RWPE2 (cell line): ENCODE measurements at places on chromosomes 12 and 14.

- DNase-seq = no peak
These were observed 24.1 kb upstream of the SYCP3 start for GRCh38 chr12:101763246-101763931.

- no peak for DNase-seq
These were observed 113.6 kb upstream of the EEA1 start for GRCh38 chr12:93042684-93043083.

- no peak for DNase-seq
These were observed 309.7 kb downstream of the BMP4 start for GRCh38 chr14:53646925-53647324.

DNA sequence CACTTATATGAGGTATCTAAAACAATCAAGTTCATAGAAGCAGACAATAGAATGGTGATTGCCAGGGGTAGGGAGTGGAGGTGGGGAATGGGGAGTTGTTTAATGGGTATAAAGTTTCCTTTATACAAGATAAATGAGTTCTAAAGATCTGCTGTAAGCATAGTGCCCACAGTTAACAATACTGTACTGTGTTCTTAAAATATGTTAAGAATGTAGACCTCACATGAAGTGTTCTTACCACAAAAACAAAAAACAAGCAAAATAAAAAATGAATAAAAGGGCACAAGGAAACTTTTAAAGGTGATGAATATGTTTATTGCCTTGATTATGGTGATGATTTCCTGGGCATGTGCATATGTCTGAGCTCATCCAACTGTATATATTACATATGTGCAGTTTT is 211.8 kb downstream of the MSRB3 start:
- no peak for DNase-seq

GRCh38 chr14:60164712-60165546 is at the start of gene DHRS7:
Gene DHRS7 (minus strand): TSS chr14:60165398. CDS start chr14:60165309, 89 bp downstream.
- DNase-seq = peak; percentile 86

DNA sequence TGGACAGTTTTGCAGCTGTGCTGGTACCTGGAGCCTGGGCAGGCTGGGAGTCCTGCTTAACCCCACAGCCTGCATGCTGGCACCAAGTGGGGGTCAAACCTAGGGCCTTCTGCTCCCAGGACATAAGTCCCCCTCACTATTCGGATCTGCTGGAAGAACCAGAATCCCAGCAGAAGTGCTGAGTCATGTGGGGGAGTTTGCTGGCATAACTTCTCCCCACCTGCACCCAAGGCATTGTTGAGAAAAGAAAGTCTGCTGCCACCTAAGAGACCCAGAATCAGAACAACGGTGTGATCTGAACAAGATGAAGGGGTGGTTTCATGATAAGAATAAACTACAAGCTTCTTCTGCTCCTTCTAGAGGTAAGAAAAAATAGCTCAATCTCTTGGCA is 102.7 kb downstream of the RBM19 start:
- DNase-seq = no peak

DNA sequence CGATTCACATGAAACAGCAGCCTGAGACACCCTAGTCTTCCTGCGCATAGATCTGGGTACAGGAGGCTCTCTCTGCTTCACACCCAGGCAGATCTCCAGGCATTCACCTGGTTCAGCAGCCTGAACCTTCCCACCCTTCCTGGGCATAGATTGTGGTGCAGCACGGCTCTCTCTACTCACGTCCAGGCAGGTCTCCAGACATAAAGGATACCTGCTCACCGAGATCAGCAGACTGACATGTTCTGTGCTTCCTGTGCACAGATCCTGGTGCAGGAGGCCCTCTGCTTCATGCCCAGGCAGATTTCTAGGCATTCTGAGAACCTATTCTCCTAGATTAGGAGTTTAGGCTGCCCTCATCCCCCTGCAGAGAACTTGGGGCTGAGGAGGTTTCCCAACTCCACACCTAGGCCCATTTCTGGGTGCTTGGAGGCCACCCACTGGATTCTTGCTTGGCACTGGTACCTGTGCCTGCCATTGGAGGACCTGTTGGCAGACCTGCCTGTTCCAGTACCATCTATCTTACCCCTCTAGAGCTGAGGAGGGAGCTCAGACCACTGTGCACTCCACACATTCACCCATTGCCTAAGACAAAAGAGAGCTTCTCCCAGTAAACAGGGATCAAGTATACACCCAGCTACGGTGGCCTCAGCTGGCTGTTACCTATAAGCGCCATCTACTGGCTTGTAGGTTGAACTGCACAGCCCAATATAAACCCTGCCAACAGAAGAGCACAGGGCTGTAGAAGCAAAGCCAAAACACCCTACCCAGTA is 28.0 kb upstream of the GARIN6 start:
- DNase-seq = no peak

DNA sequence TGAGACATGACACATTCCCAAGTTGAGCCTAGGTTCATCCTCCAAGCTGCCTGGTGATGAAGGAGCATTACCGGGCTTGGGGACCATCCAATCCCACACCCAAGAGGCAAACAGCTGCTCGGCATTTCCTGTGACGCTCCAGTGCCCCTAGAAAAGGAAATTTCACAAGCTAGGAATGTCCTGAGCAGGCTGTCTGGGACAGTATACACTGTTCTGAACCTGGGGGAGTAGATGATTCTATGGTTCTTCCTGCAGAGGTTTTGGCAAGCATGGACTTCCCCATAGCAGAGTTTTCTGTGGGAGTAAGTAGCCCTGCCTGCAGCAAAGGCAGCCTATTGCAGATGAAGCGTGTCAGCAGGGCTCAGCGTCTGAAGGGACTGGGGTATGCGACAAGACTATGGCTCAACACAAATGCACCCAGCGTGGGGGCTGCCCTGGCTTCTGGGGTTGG is 47.4 kb upstream of the SRSF5 start:
- DNase-seq = no peak

- DNase-seq = peak; percentile 94
These were observed 11.3 kb downstream of the BDKRB1 start for GRCh38 chr14:96267336-96267735.

- DNase-seq = no peak
These were observed 196.9 kb upstream of the BTG1 start for GRCh38 chr12:92342574-92342973.

DNA sequence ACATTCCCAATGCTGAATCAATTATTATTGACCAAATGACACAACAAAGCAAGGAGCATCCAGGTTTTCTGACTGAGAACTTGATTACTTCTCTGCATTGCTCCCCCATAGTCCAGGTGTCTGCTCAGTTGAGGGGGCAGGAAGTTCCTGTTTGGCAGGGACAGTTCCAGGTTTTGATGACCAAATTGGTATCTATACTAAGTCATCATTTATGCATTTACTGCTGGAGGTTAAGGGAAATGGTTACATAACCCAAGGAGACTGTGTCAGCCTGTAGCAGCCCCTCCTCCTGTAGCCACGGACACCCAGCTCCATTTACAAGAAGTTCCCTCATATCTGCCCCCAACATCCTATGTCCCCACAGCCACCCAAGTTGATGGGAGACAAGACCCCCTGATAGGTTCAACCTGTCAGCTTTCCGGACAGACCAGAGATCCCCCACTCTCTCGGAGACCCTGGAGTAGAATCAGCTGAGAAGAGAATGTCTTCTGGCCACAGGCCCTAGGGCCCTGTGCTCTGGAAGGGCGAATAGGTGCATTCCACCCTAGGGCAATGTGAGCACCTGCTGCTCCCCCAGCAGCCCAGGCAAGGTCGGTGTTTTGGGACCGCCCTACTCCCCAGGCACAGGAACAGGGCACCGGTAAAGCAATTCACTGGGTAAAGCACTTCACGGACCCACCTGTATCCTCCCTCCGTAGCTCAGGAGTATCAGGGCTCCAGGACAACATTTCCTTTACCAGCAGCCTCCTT is 23.6 kb downstream of the IRF2BPL start:
- DNase-seq = no peak

GRCh38 chr14:77148510-77149231 is 7.1 kb upstream of the ZDHHC22 start:
- DNase-seq = no peak

GRCh38 chr14:99720941-99721791 is 37.1 kb downstream of the CYP46A1 start:
- DNase-seq = no peak

- no peak for DNase-seq
These were observed 140.6 kb downstream of the FBXL14 start for GRCh38 chr12:1453810-1454209.

GRCh38 chr12:5914387-5915149 is 30.5 kb downstream of the ANO2 start:
- no peak for DNase-seq

DNA sequence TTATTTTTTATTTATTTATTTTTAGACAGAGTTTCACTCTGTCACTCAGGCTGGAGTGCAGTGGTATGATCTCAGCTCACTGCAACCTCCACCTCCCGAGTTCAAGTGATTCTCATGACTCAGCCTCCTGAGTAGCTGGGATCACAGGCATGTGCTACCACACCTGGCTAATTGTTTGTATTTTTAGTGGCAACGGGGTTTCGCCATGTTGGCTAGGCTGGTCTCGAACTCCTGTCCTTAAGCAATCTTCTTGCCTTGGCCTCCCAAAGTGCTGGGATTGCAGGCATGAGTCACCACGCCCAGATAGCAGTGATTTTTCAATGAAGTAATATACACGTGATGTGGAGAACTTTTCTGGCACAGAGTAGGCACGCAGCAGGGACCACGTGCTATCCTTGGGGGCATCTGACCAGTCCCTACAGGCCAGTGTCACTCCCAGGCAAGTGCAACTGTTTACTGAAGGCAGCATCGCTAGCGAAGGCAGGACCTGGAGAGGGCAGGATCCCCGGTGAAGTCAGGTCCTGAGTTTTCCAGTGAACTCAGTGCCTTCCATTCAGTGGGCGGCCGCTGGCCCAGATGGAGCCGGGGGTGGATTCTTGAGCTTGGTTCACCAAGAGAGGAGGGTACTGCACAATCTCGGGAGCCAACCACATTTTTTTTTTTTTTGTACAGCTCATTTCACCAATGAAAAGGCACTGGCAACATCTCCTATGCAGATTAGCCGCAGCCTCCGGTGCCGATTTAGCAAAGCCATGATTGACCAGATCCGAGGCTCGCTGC is 11.1 kb upstream of the CLMN start:
- DNase-seq = no peak

DNA sequence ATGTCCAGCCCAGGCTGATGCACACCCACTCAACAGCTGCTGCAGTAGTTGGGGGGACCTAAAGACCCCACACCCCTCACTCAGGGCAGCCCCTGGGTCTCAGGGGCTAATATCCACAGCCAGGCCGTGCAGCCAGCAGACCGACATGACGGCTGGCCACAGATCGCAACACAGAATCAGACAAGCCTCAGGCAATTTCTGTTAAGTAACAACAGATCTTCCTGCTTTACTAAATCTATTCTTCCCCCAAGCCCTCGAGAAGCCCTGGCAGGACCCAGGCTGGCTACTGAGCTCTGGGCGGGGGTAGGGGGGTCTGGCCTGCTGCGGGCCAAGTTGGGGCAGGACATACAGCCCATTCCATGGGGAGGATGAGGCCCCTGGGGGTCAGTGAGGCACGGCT is 28.0 kb upstream of the NUDT14 start:
- DNase-seq = no peak

GRCh38 chr14:88798156-88798555 is 5.4 kb upstream of the EML5 start:
- no peak for DNase-seq

DNA sequence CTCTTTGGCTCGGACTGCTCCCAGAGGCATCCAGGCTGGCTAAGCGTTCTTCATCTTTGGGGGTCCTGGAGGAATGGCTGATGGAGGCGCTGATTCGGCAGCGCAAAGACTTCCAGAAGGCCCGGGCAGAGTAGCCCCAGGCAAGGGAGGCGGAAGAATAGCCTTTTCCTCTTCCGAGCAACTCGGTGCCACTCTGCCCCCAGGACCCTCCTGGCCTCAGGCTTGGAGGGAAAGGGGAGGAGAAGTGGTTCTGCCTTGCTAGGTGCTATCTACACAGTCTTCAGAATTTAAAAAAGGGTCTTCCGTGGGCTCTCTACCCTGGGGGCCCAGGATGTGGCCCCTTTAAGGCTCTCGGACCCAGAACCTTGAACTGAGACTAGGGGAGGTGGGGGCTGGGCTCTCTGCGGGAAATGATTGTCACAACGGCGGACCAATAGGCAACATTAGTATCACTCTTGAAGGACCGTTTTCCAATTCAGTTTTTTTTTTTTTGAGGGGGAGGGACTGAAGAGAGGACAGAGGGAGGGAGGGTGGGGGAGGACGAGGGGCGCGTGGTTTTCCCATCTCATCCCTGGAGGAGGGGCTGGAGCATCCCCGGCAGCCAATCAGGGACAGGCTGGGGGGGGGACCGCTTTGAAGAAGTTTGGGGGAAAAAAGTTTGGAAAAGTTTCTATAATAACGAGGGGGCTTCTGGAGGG is at the start of gene NFATC4:
TSS of gene NFATC4 (plus strand) at position 671 of the 698 bp plus-strand sequence. CDS start 157 bp downstream, outside the sequence.
- DNase-seq = no peak

GRCh38 chr12:71063087-71063486 is 94.7 kb downstream of the TSPAN8 start:
- DNase-seq = no peak

DNA sequence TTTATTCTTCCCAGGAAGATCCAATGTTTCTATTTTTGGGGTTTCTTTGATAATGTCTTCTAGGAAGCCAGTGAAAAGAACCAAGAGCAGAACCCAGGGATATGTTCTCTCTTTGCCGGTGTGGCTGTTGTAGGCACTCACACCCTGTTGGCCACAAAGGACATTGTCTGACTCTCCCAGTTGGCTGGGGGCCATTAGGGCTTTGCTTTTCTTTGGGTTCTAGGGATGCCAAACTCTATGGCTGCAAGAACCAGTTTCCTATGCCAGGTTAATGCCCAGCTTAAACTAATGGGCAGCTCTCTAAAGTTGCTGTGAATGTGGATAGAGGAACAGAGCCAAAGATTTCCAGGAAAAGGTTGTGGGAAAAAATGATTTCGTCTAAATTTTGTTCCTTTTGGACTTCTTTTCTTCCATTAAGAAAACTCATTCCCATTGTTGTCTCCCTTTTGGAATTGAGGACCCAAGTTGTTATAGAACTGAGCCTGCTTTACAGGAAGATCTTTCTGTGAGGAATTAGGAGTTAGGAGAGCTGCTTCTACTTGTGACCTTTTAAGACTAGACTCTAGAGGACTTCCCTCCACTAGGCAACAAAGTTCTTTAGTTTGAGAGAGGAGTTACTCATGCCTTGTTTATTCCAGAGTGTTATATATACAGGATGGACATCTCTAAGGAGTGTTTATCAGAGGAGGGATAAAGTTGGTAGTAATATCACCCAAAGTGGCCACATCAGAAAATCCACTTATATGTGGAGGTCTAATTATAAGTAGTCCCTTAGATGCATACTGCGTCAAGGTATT is 13.1 kb downstream of the COPZ1 start:
- DNase-seq = no peak

DNA sequence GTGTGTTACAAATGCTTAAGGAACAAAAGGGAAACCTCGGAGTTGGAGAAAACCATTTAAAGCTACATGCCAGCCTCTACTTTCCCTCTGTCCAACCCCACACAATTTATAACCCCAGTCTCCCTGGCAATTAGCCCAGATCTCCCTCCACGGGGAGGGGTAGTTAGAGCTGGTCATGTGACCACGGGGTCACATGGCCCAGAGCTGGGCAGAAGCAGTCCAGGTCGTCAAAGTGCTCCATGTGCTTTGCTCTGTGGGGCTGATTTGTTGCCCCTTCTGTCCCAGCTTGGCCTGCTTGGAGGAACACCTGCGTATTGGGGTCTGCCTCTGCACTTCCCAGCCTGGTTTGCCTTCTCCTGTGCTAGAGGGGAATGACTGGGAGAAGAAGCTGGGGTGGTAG is 219.1 kb downstream of the RBM19 start:
- DNase-seq = no peak

GRCh38 chr12:53060721-53061276 is 10.9 kb downstream of the TNS2 start:
- no peak for DNase-seq
